Left renal pelvis (tissue), 4 donors: ENCODE measurements at places on chromosomes 12 and 14.

GRCh38 chr12:10982244-10982643 lies 4.5 kb downstream of the TAS2R50 start:
- DNase-seq = no peak

DNA sequence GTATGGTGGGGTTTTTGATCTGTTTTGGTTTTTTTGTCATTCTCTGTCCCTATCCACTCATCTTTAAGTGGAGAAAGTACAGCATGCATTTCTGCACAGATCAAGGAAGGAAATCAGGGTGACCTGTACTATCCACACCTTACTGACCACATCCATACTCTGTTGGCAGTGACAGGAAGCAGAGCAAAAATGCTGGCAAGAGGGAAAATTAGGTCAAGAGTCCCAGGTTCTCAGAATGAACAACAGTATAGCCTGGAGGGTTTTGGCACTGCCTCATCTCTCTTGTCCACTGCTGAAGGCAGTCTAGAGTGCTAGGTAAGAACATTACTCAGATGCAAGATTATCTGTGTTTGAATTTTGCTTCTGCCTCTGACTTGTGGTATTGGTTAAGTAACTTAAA lies 70.7 kb downstream of the TAOK3 start:
- DNase-seq = no peak

DNA sequence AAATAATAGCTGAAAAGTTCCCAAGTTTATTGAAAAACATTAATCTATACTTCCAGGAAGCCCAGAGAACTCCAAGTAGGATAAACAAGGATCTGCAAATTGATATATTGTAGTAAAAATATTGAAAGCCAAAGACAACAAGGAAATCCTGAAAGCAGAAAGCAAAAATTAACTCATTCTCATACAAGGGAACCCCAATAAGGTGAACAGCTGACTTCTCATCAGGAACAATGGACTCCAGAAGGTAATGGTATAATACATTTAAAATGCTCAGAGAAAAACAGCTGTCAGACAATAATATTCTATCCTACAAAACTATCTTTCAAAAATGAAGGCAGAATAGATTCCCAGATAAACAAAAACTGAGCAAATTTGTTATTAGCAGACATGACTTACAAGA lies 138.1 kb upstream of the BMP4 start:
- no peak for DNase-seq

GRCh38 chr12:53868511-53868986 lies 70.1 kb upstream of the HOXC13 start:
- DNase-seq = no peak

GRCh38 chr14:33764876-33765650 lies 185.8 kb downstream of the EGLN3 start:
- DNase-seq = peak; percentile 19

DNA sequence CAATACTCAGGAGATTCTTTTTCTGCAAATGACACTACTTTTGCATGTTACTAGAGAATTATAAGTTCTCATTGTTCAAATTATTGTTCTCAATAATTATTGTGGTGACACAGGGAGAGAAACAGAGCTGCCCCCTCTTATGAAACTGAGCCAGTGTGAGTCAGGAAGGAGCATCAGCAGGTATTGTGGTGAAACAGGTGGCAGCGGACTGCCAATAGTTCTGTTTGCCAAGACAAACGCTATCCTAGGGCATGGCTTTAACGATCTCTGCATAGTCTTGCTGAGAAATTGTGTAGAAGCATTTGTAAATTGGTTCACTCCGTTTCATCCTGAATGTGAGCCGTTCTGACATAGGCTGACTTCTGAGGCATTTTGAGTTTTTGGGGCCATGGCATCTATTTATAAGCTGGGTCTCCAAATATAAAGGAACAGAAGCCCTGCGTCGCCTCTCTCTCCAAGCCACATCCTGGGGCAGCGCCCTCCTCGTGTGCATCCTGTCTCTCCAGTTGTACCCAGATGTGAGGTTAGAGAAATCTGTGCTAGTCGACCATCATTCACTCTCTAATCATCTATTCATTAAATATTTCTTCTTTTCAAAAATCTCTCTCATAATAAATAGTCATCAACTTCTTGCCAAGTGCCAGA lies 15.8 kb upstream of the PPP4R4 start:
- no peak for DNase-seq

DNA sequence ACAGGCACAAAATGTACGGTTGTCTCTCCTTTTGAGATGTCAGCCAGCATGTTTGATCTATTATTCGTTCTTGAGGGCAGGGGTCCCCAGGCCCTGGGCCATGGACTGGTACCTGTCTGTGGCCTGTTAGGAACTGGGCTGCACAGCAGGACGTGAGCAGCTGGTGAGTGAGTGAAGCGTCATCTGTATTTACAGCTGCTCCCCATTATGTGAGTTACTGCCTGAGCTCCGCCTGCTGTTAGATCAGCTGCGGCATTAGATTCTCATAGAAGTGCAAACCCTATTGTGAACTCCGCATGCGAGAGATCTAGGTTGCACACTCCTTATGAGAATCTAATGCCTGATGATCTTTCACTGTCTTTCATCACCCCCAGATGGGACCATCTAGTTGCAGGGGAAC lies 41.4 kb upstream of the SCN8A start:
- DNase-seq = no peak

DNA sequence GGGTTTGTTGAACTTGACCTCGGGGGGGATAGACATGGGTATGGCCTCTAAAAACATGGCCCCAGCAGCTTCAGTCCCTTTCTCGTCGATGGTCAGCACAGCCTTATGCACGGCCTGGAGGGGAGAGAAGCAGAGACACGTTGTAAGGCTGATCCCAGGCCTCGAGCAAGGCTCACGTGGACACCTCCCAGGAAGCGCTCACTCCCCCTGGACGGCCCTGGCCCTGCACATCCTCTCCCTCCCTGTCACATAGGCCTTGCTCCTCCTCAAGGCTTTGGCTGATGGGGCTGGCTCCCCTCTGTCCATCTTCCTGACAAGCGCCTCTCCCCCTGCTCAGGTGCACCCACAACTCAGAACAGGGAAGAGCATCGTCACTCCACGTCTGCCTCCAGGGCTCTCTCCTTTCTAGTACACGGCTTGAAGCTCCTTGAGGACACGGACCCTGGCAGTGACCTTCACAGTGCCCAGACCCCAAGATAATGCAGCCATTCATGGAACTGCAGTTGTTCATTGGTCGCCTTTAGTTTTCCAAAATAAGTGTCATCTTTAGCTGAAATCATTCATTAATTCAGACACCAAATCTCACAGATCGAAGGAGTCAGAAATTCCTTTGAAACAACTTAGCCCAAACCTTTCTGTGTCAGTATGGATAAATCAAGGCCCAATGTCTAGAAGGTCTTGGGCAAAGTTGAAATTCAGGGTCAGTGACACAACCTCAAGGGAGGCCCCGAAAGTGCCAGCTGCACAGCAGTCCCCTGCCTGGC lies 9.7 kb downstream of the SERPINA1 start:
- no peak for DNase-seq

GRCh38 chr12:57086493-57087009 lies 2.4 kb upstream of the NAB2 start:
- peak; percentile 72 for DNase-seq

DNA sequence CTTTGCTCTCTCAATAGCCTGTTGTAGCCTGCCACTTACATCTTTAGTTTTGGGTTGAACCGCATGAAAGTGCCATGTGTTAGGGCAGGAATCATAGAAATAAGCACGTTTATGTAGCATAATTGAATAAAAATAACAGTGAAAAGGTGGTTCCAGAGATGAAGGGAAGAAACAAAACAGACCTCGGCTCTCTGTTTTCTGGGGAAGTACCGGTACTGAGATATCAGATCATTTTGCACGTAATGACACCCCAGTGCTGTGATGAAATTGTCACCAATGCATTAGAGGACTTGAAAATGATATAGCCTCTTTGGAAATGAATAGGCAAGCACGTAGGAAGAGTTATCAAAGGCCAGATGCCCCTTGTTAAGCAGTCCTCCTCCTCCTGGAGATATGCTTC lies 42.5 kb upstream of the DLK1 start:
- DNase-seq = no peak

DNA sequence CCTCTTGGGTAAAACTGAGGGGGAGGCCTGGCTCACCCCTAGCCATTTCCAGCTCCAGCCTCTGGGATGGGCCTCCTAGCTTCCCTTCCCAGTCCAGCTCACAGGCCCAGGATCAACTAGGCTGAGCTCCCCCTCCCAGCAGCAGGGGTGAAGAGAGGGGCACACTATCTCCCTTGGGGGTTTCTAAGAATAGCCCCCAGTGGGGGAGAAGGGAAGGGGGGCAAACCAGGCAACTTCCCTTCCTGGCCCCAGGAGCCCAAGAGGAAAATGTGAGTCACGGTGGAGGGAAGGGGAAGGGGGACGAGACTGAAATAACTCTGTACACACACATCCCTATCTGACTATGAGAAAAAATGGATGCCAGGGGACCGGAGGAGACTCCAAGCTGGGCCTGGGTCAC lies 9.0 kb downstream of the ADCY6 start:
- DNase-seq = no peak

GRCh38 chr12:117003883-117004404 lies 93.2 kb downstream of the FBXW8 start:
- DNase-seq = no peak

GRCh38 chr14:92456215-92457015 lies 57.2 kb upstream of the RIN3 start:
- peak; percentile 12 for DNase-seq

DNA sequence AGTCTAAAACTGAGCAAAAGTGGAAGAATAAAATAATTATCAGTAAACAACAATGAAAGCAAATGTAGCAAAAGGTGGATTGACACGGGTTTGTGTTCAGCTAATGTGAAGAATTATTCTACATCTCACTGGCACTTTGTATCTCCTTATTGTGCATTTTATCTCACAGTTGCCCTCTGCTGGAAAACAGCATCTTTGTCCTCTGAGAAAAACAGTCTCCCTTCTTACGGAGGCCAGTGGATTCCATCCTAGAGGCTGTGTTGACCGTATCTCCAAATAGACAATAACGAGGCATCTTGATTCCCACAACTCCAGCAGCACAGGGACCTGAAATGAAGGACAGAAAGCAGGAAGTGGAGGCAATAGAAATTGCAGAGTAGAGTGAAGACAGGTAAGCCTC lies 51.3 kb upstream of the PLBD1 start:
- no peak for DNase-seq

DNA sequence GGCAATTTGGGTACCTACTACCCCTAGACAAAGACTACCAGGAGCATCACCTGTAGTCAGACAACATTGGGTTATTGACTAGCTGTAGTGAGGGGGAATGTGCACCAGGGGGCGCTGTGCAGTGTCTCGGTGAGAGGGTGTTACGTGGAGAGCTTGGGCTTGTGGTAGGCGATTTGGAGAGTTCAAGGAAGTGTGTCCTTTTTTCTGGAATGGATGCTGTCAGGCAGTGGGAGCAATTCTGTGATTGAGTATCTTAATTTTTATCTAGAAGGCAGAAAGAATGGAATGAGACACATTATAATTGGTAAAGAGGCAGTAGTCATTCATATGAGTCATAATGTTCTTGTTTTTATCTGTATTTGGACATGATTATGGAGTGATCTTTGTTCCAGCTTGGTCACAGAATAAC lies 187.7 kb downstream of the GALC start:
- no peak for DNase-seq

DNA sequence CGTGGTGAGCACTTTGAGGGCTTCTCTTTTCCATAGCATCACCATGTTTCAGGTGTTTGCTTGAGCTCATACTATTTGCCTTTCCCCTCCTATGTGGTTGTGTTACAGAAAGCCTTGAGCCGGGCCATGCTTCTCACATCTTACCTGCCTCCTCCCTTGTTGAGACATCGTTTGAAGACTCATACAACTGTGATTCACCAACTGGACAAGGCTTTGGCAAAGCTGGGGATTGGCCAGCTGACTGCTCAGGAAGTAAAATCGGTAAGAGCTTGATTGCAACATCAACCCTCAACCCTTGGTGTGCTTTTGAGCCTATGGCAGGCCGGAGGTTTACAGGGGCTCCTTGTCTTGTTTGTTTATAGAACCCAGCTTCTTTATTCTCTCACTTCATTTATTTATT lies 8.1 kb downstream of the LETMD1 start:
- DNase-seq = no peak

- DNase-seq = no peak
Observed at GRCh38 chr12:87280893-87281292, 748.3 kb downstream of the C12orf50 start.

DNA sequence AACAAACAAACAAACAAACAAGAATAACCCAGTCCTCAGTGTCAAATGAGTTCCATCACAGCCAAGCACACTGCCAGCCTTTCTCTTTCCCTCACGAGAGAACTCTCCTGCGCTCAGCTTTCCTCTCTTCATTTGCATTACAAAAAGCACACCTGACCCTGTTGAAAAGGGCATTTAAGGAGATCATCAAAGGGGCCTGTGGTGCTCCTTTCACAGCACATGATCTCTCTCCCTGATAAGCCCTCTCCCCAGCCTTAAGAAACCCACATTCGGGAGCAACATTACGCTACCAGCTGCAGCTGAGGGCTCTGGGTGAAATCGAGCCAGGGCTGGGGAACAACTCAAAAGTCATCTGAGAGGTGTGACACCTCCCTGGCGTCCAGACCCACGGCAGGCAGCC lies 165.6 kb upstream of the TMCC3 start:
- DNase-seq = no peak

- DNase-seq = no peak
Observed at GRCh38 chr12:80015660-80016059, 80.8 kb upstream of the PPP1R12A start.

GRCh38 chr12:124564232-124564958 lies 3.0 kb downstream of the NCOR2 start:
- DNase-seq = no peak

DNA sequence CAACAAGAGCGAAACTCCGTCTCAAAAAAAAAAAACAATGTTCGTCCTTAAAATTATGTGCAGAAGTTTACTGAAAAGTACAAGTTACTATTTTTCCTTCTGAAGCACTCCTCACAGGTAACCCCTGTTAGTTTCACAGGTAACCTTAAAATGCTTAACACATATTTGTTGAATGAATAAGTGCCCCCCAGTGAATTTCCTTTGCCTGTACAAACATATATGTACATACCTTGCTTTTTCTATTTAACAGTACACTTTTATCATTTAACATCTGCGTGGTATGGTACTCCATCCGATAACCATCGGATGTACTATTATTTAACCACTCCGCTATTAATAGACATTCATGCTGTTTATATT lies 1.4 kb upstream of the RAB35 start:
- no peak for DNase-seq

GRCh38 chr12:27464220-27464554 lies 17.7 kb downstream of the SMCO2 start:
- DNase-seq = no peak

- DNase-seq = no peak
Observed at GRCh38 chr12:109448272-109448671, 28.8 kb downstream of the KCTD10 start.

- no peak for DNase-seq
Observed at GRCh38 chr12:97322388-97322787, 140.2 kb upstream of the RMST start.

DNA sequence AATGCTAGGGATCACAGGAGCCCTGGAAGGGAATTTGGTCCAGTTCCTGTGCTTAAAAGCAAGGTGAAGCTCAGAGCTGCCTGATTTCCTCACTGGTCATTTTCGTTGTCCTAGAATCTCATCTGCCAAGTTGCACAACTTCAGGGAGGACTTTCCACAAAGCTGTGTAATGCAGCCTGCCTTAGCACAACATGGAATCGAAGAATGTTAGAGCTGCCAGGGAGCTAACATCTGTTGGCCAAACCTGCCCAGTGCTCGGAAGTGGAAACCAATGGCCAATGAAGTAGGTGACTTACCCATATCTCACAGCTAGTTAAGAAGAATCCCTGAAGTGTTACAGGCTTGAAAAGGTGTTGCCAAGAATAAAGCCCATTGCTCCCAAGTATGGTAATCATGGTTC lies 79.9 kb upstream of the SSTR1 start:
- no peak for DNase-seq

GRCh38 chr12:25615119-25615518 lies 62.0 kb upstream of the LMNTD1 start:
- no peak for DNase-seq
